ENCODE measurements at places on chromosomes 7 and 10.

DNA sequence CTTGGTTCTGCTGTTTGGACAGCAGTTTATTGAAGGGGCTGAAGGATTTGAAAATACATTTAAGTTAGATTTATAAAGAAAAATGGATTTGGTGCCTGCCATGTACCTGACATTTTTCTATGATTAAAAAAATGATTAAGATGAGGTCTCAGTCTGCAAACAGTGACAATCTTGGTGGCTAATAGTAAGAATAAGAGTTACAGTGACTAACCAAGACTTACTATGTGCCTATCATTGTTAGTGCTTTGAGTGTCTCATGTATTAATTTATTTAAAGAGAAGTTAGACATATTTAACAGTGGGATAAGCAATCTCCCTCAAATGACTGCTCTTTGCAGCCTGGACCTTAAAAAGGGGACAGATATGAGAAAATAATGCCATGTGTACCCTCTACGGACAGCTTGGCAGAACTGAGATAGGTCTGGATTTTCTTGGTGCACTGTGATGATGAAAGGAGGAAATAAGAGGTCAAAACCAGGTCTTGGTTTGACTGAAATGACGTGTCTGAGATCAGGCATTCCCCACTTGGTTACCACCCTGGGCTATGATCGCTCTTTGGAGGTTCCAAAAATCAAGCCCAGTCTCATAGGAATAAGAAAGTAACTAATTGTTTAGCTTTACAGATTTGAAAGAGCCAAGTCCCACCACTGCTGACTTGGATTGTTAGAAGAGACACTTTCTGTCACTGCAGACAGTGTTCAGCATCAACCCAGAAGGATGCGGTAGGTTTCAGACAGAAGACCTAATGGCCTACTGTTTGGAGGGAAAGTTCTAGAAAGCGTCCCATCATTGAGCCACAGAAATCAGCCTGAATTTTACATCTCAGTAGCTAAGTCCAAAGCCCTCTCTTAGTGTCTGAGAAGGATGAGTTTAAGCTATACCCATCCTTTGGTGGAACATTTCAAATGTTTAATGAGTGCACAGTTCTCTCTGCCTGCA lies 2.1 kb downstream of the CASP7 start:
- no peak for DNase-seq

GRCh38 chr7:158407581-158408317 lies 179.9 kb downstream of the PTPRN2 start:
- no peak for DNase-seq

- DNase-seq, result no peak
Observed at GRCh38 chr7:30874656-30875302, 36.9 kb upstream of the AQP1 start.

DNA sequence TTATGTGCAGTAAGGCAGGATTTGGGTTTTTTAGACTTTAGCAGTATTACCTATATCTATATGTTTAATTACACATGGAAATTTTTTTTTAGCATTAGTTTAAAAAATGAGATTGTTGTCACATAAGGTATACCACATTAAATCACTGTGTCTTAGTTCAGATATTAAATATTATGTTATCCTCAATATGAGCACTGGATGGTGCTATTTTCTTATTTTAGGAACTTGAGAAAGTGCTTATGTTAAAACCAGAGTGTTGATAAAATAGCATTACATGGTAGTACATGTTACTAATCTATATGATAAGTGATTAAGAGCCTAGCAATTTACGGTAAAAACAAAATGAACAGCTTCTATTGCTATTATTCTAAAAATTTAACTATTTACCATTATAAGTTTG lies 28.8 kb downstream of the MIOS start:
- no peak for DNase-seq

GRCh38 chr10:10540398-10540797 lies 477.3 kb upstream of the CELF2 start:
- no peak for DNase-seq

DNA sequence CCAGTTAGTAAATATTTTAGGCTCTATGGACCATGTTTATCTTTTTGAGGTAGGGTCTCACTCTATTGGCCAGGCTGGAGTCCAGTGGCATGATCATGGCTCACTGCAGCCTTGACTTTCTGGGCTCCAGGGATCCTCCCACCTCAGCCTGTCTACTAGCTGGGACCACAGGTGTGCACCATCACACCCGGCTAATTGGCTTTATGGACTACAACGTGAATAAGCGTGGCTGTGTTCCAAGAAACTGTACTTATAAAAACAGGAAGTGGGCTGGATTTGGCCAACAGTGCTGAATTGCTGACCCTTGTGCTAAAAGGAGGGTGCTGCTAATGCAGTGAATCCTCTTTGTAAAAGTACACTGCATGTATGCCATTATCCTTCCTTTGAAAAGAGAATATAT lies 111.7 kb upstream of the CDK13 start:
- no peak for DNase-seq

DNA sequence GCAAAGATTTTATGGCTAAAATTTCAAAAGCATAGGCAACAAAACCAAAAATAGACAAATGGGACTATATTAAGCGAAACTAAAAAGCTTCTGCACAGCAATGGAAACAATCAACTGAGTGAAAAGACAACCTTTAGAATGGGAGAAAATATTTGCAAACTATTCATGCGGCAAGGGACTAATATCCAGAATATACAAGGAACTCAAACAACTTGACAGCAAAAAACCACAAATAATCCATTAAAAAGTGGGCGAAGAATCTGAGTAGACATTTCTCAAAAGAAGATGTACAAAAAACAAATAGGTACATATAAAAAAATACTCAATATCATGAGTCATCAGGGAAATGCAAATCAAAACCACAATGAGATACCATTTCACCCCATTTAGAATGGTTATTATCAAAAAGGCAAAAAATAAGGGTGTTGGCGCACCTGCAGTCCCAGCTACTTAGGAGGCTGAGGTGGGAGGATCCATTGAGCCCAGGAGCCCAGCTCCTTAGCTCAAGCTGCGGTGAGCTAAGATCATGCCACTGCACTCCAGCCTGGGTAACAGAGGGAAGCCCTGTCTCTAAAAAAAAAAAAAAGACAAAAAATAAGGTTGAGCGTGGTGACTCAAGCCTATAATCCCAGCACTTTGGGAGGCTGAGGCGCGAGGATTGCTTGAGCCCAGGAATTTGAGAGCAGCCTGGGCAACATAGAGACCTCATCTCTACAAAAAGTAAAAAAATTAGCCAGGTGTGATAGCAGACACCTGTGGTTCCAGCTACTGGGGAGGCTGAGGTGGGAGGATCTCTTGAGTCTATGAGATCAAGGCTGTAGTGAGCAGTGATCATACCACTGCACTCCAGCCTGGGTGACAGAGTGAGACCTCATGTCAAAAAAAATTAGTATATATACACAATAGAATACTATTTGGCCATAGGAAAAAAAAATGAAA lies 4.2 kb upstream of the CCM2 start:
- DNase-seq, result no peak

GRCh38 chr7:158310924-158311666 lies 276.5 kb downstream of the PTPRN2 start:
- DNase-seq, result peak; percentile 36

- DNase-seq, result no peak
Observed at GRCh38 chr10:127612-128432, 7.4 kb upstream of the ZMYND11 start.

GRCh38 chr10:68121852-68122251 lies 12.6 kb downstream of the MYPN start:
- DNase-seq, result no peak

DNA sequence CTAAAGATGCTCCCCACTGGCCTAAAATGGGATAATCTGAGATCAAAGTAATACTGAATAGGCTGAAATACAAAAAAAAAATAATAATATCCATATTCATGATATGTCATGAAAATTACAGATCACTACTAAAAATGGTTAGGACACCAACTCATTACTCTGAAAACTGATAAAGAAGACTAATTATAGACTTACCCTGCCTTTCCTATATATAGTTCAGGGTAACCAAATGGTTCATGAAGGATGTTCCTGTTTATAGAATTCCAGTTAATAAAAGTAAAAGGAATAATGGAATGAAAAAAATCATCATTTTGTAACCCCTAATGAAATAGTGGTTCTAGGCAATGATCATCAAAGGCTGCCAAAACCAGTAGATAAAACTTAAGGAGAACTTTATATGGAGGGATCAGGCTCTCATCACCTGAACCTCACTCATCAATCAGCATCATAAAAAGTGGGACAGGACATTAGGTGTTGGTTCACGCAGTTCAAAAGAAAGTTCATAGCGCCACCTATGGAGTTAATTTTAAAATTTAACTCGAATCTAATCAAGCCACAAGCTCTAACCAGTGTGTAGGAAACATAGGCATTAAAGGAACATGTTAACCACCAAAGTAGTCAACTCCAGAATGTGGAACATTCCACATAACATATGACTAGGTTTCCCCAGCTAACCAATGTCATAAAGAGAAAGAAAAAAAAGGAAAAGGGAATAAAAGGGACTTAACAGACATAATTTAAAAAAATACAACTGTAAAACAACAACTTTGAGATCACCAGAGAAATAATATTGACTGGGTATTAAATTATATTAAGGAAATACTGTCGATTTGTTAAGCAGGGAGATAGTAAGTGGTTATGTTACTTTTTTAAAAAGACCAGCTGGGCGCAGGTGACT lies 35.7 kb downstream of the P4HA1 start:
- no peak for DNase-seq

GRCh38 chr10:12321641-12322040 lies 27.7 kb upstream of the CAMK1D start:
- DNase-seq, result no peak

DNA sequence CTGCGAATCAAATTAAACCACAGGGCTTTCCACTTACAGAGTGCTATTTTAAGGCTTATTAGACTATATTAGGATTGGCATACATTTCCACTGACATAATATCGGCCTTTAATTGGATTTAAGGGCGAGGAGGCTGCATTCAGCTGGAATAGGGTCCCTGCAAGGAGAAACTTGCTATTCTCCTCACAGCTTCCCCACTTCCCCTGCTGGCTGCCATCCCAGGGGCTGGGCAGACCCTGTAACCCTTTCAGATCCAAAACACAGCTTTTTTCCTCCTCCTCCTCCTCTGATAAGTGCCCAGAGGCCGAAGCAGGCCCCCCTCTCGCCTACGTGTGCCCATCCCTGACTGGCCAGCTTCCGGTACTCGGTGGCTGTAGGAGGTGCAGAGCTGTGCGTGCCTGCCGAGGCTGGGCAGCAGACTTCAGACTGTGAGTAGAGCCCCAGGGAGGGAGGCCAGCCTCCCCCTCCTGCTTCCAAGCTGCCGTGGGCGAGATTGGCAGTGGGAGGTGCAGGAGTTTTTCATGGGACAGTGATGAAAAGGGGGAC lies 224.2 kb downstream of the PLXNA4 start:
- no peak for DNase-seq

- no peak for DNase-seq
Observed at GRCh38 chr7:106418526-106418925, 133.7 kb upstream of the NAMPT start.

GRCh38 chr7:17289074-17289645 lies 9.3 kb upstream of the AHR start:
- DNase-seq, result no peak

DNA sequence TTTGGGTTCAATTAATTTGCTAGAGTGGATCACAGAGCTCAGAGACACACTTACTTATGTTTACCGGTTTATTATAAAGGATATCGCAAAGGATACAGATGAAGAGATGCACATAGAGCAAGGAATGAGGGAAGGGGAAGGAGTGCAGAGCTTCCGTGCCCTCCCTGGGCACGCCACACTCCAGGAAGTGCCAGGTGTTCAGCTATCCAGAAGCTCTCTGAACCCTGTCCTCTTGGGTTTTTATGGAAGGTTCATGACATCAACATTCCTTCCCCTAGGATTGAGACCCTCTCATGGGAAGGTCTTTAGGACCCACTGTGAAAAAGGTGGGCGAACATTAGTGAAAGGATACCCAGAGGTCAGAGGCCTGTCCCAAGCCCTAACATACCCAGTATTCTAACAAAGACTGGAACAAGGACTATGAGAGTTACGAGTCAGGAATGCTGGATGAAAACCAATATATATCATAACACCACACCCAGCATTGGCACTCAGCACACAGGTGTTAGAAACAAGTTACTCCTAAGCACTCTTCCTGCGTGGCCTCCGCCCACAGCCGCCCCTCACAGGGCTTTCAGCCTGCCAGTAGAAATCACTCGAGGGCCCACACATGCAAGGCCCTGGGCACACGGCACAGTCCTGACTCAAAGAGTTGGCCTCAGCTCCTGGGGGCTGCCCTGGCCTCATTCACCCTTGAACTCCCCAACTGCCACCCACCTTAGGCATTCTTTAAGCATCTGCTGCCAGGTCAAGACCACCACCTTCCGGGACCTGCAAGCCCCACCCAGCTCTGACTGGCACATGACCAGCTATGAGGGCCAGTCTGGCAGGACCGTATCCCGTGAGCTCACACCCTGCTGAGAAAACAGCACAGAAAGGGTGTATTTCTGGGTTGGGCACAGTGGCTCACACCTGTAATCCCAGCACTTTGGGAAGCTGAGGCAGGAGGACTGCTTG lies 5.6 kb upstream of the AIFM2 start:
- DNase-seq, result peak; percentile 30

Data from H1 (cell line).